ENCODE measurements at places on chromosomes 6 and 20.

- no peak for DNase-seq
Observed at GRCh38 chr6:134809130-134809529, 140.8 kb downstream of the ALDH8A1 start.

- DNase-seq: no peak
Observed at GRCh38 chr20:62328684-62329388, 26.0 kb downstream of the ADRM1 start.

- no peak for DNase-seq
Observed at GRCh38 chr20:51640743-51641142, 98.2 kb upstream of the NFATC2 start.

DNA sequence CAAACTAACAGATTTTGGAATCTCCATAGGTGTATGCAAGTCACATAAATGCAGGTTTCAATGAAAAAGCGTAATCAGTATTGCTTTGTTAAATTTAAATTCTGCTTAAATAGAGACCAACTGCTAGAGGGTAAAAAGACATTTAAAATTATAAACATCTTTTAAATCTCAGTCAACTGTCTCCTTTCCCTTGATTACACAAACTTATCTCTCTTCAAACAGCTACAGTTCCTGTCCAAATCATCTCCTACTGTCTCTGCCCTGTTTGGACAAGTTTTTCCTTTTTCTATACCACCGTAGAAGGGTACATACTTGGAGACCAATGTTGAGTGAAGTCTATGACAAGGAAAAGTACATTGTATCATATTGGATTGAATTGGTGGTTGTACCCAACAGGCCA, 43.5 kb downstream of the AGPAT4 start:
- no peak for DNase-seq

GRCh38 chr6:138769102-138769676, 4.4 kb upstream of the CCDC28A start:
- DNase-seq: no peak

- no peak for DNase-seq
Observed at GRCh38 chr20:35838205-35838604, 66.4 kb downstream of the PHF20 start.
